ENCODE measurements at places on chromosomes 3 and 15. TPM values are rescaled to one million over a fixed set of nuclear protein-coding genes. Genes with fewer than 3 reads are reported as not detected.

GRCh38 chr3:113211330-113212149 lies at the start of gene BOC:
TSS of gene BOC (plus strand) at chr3:113211557. CDS start at chr3:113249803, 38,246 bp downstream.
- no peak for DNase-seq

GRCh38 chr15:68981941-68982340 lies 32.6 kb upstream of the NOX5 start:
- DNase-seq, result no peak

GRCh38 chr3:142035308-142035922 lies 113.9 kb downstream of the TFDP2 start:
- no peak for DNase-seq

DNA sequence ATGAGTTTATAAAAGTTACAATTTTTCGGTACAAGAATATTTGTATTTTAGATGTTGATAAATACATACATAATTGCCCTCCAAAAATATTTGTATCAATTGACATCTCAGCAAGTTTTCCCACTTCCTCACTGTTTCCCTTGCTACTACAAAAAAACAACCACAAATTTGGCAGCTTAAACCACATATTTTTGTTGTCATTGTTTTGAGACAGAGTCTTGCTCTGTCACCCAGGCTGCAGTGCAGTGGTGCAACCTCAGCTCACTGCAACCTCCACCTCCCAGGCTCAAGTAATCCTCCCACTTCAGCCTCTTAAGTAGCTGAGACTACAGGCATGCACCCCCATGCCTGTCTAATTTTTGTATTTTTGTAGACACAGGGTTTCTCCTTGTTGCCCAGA lies 162.8 kb upstream of the RARB start:
- DNase-seq, result no peak

GRCh38 chr3:18445401-18446148 lies 20.4 kb upstream of the SATB1 start:
- no peak for DNase-seq

DNA sequence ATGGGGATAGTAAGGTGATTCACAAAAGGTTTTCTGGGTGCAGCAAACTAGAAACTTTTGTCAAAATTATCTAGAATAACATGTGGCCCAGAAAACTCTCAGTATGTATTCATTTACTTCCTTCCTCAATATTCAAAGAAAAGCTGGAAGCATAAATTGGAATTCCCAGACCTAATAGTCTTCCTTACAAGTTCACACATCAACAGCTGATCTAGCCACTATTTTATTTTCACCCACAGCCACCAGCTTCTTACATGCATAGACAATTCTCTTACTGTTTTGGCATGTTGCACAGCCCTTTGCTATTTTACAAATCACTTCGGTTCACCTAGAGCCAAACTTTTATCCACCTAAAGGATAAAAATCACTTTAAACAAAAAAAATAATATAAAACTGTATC lies 647.8 kb upstream of the CCDC54 start:
- no peak for DNase-seq

GRCh38 chr3:123412811-123413604 lies 35.9 kb downstream of the ADCY5 start:
- no peak for DNase-seq

GRCh38 chr15:93026380-93026817 lies 62.6 kb downstream of the RGMA start:
- no peak for DNase-seq

DNA sequence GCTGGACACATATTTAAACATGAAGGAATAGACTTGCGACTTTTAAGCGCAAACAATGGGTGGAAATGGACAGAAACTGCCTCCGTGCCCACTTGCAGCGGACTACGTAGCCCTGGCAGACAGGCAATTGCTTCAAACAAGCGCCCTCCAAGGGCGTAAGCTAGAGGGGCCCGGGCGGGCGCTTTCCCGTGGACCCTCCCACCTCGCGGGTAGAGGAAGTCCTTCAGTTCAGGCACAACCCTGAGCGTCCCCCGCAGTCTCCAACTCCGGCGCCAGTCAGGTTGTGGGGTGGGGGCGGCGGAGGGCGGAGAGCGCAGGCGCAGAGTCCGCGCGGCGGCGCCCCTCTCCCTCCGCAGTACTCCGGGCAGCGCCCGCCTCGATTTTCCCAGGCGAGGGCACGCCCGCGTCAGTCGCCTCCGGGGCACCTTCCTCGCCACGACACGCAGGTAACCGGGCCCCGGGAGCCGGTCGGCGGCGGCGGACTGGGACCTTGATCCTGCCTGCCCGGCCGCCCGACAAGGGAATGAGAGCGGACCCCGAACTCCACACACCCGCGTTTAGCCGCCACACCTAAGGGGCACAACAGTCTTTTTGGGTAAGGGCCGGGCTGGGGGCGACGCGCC lies at the start of gene SLC35G2:
TSS of gene SLC35G2 (plus strand) at position 358 of the 623 bp plus-strand sequence. CDS start 35,335 bp downstream, outside the sequence.
- DNase-seq, result peak; percentile 57

DNA sequence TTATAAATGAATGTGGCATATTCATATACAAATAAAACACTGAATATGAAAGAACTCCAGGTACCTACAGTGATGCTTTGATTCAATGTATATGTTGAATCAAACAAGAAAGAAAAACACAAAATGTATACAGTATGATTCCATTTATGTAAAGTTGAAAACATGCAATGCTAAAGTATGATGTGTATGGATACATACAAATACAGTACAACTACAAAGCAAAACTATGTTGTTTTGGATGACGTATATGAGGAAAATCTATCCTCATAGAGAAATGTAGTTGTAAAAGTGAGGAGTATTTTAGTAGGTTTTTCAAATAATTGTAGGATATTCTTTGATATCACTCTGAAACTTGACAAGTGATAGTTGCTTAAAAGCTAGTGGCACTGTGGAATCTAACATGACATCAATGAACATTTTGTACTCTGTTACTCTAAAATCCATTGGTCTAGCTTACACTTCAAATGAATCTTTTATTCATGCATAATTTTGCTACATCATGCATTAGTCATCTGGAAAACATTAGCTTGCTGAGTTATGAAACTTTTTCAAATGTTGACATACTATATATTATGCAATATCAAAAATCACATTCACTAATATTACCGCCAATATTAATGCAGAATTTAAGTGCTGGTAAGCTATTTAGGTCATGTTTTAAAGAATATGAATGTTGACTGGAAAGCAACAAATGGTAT lies 278.1 kb upstream of the CHRNA7 start:
- no peak for DNase-seq

- no peak for DNase-seq
These were observed 21.0 kb downstream of the MBNL1 start for GRCh38 chr3:152289708-152290107.

The STARD5 gene
- total RNA-seq, result 16.4 TPM

The CSTA gene
- 5.5 TPM for total RNA-seq

The PCLAF gene
- total RNA-seq, result 1.6 TPM

The GALNT15 gene
- 2.0 TPM for total RNA-seq

The TXNRD3 gene
- total RNA-seq, result 7.6 TPM

The PPIP5K1 gene
- total RNA-seq, result 11.6 TPM

The PRICKLE2 gene
- total RNA-seq, result 4.4 TPM

Measured in right lobe of liver (tissue), 6 donors.